ENCODE measurements at places on chromosomes 13 and 19.

DNA sequence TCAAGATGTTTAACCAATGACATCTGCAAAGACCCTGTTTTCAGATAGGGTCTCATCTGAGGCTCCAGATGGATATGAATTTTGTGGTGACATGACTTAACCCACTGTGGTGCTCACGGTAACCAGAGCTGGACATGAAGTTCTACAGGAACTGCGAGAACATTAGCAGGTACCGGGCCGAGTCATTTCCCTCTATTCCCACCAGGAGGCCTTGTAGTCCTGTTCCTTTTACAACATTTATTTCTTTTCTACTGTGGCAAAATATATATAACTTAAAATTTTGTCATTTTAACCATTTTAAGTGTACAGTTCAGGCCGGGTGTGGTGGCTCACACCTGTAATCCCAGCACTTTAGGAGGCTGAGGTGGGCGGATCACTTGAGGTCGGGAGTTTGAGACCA, 7.6 kb upstream of the TSPAN16 start:
- no peak for DNase-seq

- no peak for DNase-seq
Measured at GRCh38 chr13:35672611-35673010, 196.1 kb upstream of the MAB21L1 start.

GRCh38 chr19:50501186-50501567, 9.8 kb downstream of the JOSD2 start:
- DNase-seq: no peak

DNA sequence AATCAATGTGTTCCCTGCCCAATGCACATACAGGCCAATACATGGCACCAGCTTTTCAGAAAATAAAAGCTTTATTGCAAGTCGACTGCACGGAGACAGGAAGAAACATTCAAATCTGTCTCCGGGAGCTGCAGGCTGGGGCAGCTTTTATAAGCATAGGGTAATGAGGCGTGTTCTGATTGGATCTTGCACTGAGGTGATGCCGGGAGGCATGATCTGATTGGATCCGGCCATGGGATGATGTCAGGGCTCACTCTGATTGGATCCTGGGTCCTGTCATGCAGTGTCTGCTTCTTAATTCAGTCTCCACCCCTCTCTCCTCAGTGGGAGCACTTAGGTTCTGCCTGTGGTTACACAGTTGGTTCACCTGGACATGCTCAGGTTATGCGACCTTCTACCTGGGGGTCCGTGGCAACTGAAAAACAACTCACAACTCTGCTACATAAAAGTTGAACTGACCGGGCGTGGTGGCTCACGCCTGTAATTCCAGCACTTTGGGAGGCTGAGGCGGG, 11.8 kb upstream of the FBN3 start:
- DNase-seq: no peak

GRCh38 chr13:33933810-33934209, 115.9 kb downstream of the RFC3 start:
- no peak for DNase-seq

DNA sequence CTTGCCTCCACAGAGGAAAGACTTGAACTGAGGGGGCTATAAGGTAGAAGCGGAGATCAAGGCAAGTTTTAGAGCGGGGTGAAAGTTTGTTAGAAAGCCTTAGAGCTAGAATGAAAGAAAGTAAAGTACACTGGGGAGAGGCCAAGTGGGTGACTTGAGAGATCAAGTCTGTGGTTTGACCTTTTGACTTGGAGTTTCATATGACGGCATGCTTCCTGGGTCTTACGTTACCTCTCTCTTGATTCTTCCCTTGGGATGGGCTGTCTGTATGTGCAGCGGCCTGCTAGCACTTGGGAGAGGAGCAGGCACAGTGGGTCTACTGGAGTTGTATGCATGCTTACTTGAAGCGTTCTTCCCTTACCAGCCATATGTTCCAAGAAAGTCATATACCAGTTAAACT, 1768.5 kb downstream of the PCDH9 start:
- DNase-seq: no peak

- no peak for DNase-seq
Measured at GRCh38 chr13:99863789-99864626, 107.6 kb downstream of the ZIC5 start.

GRCh38 chr13:71935166-71935840, 68.3 kb upstream of the DACH1 start:
- DNase-seq: no peak

DNA sequence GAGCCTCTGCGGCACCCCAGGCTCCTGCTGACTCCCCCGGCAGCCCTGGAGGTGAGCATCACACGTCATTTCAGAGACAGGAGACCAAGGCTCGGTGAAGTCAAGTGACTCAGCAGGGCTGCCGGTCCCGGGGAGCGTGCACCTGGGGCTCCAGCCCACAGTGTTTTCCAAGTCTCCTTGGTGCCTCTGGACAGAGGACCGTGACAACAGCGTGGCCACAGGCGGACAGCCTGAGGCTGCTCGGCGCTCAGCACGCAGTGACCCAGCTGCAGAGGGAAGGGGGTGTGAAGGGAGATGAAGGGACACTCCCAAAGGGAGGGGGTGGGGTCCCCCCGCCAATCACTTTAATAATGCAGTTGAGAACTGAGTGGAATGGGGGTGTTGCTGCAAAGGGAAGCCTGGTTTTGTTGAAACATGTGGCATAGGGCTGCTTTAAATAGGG, 17.5 kb upstream of the ASPDH start:
- DNase-seq: no peak

DNA sequence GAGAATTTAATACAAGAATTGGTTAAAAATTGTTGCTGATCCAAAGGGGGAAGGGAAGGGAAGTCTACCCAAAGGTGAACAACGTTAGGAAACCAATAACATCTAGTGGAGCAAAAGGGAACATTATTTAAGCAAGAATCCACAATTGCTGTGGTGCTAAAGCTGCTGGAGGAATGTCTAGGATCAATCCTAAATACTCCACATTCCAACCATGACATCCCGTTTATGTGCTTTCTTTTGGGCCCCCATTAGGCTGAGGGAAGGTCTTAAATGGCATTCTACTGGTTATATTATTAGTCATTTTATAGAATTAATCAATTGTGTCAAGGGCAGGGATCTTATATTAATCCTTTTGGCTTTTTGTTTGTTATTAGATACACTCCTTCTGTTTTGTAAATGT, 39.9 kb upstream of the VWA8 start:
- DNase-seq: no peak

GRCh38 chr19:13859361-13859880, 17.5 kb upstream of the NANOS3 start:
- DNase-seq: no peak

- no peak for DNase-seq
Measured at GRCh38 chr13:93145199-93145598, 81.4 kb upstream of the GPC6 start.

GRCh38 chr13:50170447-50171037, 155.3 kb downstream of the KCNRG start:
- no peak for DNase-seq

DNA sequence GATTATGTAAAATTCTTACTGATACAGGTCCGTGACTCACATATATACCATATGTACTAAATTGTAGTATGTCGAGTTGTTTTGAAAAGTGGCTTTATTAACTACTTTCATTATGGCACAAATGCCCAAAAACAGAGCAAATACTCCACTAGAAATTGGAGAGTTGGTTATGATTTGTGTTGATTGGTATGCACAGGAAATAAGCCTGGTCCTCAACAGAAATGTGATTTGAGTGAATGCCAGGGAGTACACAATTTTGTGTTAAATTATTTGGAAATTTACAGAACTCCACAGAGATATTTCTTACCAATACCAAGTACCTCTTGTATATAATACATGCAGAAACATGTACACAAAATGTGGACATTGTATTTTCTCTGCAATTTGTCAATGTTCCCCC, 676.7 kb downstream of the PCDH9 start:
- no peak for DNase-seq

- DNase-seq: no peak
Measured at GRCh38 chr19:2056837-2057192, 5.8 kb upstream of the MKNK2 start.

- no peak for DNase-seq
Measured at GRCh38 chr13:113930671-113931637, 42.9 kb downstream of the C13orf46 start.

GRCh38 chr19:38928391-38929001, 2.1 kb downstream of the SARS2 start:
- no peak for DNase-seq

DNA sequence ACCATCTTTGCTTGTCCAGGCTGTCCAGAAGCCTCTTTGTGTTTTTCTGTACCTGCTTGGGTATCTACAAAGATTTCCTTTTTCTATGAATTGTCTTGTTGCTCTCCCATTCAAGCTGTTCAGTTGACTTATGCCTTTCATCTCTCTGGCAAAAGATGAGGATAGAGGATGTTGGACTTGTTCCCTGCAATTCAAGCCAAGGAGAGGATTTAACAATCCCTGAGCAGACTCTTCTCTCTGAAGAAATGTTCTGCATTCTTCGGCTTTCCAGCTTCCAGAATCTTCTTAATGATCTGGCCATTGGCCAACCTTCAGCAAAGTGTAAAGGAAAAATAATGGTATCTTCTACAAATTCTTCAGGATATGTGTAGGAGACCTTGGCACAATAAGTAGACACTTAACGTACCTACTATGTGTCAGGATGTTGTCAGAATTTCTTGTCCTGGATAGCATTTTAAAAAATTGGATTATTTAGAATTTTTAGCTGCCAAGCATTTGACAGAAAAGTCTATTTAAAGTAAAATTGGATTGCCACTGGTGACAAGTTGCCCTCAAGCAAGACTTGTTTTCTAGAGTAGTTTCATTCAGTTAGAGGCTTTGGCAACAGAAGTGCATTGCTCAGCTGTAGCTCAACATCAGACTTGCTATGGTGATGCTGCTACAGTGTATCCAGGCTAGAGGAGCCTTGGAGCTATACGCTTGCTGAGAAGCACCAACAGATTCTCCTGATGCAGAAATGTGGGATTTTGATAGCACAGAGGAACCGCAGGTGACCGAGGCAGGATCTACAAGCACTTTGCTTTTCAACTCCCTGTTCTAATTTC, 455.7 kb downstream of the SUCLA2 start:
- no peak for DNase-seq

GRCh38 chr13:50168786-50169185, 153.5 kb downstream of the KCNRG start:
- no peak for DNase-seq

- DNase-seq: no peak
Measured at GRCh38 chr13:24500977-24501376, 11.6 kb downstream of the PARP4 start.

GRCh38 chr13:49616676-49617065, 11.6 kb upstream of the ARL11 start:
- no peak for DNase-seq

DNA sequence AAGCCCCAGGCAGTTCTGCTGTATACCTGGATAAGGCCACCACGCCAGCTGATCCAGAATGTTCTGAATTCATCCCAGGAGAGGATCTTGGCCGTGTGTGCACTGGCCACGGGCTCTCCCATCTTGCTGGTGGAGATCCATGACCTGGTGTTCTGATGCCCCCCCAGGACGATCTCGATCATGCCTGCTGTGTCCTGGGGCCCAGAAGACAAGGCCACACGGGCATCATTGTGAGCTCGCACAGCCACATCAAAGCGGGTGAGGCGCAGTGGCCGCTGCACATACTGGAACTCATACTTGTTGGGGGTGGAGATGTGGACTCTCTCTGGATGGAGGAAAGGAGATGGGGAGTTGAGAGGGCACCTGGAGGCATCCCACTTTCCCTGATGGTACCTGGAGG, 40.1 kb downstream of the F2RL3 start:
- DNase-seq: no peak

- no peak for DNase-seq
Measured at GRCh38 chr19:2223959-2224358, 12.2 kb downstream of the PLEKHJ1 start.

- DNase-seq: no peak
Measured at GRCh38 chr13:31798189-31798588, 58.9 kb downstream of the RXFP2 start.
